ENCODE measurements at places on chromosomes 6 and 20.
A peak's percentile ranks its signal among the peaks of the same experiment; 100 is the strongest.

- DNase-seq = no peak
Measured at GRCh38 chr6:170485159-170485558, 67.9 kb downstream of the PSMB1 start.

GRCh38 chr20:45962031-45962755 is 9.8 kb downstream of the ZNF335 start:
- DNase-seq = peak; percentile 72

DNA sequence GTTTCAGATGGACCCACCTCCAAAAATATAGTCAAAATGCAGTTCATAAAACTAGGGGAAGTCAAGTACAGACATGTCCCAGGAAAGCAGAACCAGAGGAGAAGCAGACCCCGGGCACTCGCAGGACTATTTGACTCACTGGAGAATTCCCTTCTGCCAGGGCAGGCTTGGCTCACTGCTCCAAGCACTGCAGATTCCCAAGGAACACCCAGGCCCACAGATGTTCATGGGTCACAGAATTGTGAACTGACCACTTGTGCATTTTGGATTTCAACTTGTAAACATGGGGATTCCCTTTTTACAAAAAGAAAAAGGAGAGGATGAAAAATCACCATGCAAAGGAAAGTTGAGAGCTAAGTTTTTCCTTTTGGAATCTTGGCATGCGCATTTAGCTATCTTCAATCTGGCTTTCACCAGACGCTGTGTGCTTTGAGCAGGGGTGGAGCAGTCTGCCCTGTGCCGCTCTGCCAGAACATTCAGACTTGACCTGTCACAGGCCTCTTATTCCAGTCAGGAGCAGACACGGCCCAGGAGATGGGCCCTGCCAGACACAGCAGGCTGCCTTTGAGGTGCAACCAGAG is 237.5 kb upstream of the TAB2 start:
- DNase-seq = peak; percentile 11

DNA sequence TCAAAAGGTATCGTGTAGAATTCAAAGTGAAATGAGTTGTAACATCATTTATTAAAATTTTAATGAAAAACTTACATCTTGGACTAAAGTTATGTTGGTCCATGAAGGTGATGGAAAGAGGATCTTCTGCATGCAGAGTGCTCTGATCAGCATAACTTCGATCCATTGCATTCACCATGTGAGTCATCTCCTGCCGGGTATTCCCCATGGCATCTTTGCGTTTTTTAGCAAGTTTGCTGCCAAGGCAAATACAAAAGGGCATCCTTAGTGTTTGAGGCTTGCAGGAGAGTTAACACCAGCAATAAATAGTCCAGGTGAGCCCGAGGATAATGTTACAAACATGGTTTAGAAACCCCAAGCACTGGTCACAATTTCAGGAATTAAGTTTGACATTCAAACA is 104.2 kb upstream of the THEMIS start:
- DNase-seq = no peak

GRCh38 chr6:137799950-137800568 is 67.0 kb upstream of the TNFAIP3 start:
- DNase-seq = no peak

DNA sequence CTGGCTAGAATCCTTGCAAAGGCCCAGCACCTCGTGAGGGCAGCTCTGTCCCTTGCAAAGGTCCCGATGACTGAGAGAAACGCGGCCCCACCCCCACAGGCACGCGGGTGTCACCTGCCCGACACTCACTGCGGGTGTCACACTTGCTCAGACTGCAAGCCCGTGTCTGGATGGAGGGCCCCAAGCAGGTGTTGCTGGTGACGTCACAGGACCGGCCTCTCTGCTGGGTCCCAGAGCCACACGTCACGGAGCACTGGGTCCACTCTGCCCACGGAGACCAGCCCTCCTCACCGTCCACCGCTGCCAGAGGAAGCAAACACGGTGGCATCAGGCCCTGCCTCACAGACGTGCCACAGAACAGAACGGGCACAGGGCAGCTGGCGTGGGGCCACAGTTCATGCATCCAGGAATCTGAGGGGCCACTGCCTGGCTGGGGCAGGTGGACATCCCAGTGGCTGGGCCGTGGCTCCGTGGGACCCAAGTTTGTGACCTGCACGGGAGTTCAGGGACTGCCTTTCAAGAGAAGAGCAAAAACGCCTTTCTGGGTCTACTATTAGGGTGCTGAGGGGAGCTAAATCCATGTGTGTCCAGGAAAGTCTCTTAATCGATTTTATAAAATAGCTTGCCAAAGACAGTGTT is 16.0 kb downstream of the THBS2 start:
- no peak for DNase-seq

DNA sequence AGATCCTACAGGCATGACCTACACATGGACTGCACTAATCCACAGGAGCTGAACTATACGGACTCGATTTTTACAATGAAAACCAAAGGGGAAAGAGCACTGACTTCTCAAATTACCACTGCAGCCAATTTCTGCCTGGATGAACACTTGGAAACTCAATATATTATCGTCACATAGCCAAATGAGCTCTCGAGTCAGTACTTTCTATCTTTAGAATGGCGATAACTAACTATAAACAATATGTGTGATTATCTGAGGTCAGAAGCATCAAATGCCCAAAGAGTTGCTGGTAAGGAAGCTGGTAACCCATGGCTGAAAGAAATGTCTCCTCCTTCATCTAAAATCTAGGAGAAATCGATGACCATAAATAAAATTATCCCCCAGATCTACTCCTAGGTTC is 86.7 kb downstream of the KIF16B start:
- DNase-seq = no peak

DNA sequence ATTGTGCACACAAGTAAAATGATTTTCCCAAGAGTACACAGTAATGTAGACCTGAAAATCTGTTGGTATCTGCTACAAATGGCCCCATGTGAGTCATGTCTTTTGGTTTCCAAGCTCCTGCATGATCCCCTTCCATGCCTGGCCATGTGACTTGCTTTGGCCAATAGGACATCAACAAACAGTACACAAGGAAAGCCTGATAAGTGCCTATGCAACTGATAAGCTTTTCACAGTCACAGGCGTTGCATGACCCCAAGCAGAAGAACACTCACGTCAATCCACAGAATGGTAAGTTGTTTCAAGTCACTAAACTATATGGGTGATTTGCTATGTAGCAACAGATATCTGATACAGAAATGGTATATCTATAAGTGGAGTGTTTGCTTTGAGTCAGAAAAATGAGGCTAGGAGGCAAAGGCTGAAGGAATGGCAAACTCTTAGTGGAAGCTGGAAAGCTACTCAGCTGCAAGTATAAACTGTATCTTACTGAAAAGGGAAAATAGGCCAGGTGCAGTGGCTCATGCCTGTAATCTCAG is 160.1 kb upstream of the BEND3 start:
- DNase-seq = no peak

- DNase-seq = no peak
Measured at GRCh38 chr6:39929733-39930461, 4.4 kb downstream of the MOCS1 start.

GRCh38 chr6:33312361-33313104 is 1.3 kb downstream of the TAPBP start:
- DNase-seq = no peak

DNA sequence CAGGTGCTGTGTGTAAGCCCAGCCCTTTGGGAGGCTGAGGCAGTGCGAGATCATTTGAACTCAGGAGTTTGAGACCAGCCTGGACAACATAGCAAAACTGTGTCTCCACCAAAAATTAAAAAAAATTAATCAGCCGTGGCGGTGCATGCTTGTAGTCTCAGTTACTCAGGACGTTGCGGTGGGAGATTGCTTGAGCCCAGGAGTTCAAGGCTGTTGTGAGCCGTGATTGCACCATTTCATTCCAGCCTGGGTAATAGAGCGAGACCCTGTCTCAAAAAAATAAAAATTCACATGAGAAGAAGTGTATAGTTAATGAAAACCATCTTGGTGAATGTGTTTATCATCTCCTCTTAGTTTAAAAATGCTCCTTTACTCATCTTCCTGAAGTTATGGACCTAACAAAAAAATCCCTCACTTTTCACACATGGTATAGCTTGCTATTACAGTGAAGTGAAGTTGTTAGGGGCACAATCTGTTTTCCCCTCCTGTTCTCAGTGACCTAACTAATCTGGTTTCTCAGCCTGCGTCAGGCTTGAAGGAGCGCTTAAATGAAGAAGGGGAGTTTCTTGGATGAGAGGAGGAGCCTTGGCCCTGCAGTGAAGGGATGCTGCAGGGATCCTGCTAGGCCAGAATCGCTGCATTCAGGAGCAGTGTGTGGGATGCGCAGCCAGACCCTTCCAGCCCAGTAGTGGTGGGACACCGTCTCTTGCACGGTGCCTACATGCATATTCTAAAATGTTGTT is 45.3 kb downstream of the JARID2 start:
- no peak for DNase-seq

DNA sequence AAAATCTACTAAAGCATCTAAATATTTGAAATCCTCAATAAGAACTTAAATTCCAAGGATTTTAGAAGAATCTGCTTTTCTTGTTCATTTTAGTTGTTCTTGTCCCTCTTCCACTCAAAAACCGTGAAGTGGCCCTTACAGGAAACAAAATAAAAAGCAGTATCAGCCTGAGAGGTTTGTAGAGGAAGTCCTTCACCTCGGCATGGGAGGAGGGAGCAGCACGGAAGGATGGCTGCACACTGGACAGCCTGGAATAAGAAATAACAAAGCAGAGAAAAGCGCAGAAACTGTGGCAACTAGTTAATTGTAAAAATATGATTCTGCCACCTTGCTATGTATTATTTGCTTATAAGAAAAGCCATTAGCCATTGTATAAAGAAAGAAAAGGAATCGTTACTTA is 46.1 kb downstream of the RALGAPA2 start:
- DNase-seq = no peak

- no peak for DNase-seq
Measured at GRCh38 chr6:474453-475185, 83.1 kb downstream of the IRF4 start.

GRCh38 chr6:36662380-36662779 is 16.1 kb upstream of the CDKN1A start:
- no peak for DNase-seq

- DNase-seq = peak; percentile 58
Measured at GRCh38 chr20:46752728-46753127, 43.3 kb downstream of the SLC2A10 start.

DNA sequence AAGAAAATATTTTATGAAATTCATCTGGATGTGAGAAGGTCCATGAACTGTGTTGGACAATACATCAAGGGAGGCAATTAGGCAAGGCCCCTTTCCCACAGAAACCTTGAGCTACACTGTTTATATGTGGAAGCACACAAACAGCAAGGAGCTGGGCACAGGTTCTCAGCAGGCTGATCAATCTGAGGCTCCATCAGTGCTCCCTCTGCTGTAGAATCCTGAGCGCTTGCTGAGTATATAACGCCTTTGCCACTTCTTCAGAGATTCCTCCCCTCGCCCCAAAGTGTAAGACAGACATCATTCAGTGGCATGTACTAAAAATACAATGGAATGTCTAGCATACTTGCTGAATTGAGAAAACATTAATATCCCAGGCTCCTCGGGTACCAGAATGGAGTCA is 146.9 kb downstream of the PRKN start:
- DNase-seq = no peak

- DNase-seq = no peak
Measured at GRCh38 chr6:85406641-85407075, 43.2 kb upstream of the NT5E start.

- DNase-seq = no peak
Measured at GRCh38 chr6:21742238-21742660, 148.7 kb downstream of the SOX4 start.

DNA sequence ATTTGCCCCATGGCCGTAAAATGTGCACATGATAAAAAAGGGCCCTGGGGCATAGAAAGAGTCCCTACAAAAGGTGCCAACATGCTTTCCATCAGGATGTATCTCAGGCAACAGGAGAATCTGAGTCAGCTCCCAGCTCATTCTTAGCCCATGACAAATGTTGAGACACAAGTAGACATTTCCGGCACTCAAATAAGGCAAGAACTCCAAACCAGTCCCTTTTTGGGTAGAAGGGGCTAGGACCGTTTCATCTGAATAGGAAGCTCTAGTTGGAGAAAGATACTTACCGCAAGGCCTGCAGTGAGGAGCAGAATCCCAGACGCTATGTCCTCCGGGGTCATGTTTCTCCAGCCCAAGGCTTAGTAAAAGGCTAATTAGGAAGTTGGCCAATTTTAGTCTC is 261.0 kb upstream of the RIN2 start:
- DNase-seq = no peak

DNA sequence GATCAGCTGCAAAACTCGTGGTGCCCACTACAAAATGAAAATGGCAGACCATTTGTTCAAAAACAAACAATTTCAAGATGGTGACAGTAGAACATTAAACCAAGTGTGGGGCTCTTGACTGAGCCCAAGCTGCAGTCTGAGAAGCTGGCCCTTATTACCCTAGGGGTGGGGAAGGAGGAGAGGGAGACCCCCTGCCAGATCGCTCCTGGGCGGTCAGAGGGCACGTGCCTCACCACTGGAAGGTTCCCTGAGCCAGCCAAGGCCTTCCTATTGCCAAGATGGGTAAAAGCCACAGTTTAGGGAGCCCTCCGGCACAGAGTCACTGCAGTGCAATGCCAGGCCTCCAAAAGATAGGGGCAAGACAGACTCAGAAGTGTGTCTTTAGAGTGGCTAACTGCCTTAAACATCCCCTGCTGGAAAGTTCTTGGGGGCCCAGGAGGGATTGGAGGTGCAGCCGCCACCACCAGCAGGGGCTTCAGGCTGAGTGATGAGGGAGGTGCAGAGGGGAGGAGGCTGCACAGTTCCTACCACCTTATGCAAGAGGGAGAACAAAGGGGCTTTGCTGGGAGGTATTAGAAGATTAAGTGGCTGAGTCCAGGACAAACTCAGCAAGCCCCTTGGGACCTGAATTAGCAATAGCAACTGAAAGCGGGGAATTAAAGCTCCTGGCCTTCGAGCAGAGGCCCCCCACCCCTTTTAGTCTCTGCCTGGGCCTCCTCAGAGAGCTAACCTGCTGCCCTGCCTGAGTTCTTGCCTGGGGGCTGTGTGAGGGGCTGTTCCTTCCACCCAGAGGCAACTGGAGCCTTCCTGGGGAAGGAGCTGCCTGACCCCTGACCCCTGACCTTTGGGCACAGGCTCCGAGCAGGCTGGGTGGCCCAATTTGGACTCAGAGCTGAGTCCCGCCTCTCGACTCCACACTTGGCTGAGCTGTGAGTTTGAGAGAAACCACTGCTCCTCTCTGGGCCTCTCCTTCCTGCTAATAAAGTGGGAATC is 88.4 kb downstream of the VEGFA start:
- no peak for DNase-seq

DNA sequence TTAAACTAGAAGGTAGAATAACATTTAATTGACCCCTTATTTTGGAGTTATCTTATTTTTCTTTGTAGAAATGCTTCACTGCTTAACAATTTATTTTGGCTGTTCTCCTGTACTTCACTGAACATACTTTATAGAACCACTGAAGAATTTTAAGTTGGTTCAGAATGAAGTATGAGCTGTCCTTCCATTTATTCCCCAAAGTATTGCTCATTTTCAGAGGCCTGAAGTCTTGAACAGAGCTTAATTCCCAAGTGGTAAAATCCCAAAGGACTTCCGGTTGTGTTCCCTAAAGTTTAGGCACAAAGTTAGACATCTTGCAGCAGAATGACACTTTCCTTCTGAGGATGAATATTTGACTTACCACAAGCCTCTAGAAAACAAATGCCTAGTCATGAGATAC is 233.3 kb downstream of the TINAG start:
- no peak for DNase-seq
